ENCODE measurements at places on chromosomes 12 and 14. TPM values are rescaled to one million over a fixed set of nuclear protein-coding genes. Genes with fewer than 3 reads are reported as not detected.

WNT1 gene
- total RNA-seq, result not detected

C12orf60 gene
- total RNA-seq, result 2.3 TPM

ABCC9 gene
- total RNA-seq, result 45.6 TPM

CMTM5 gene
- total RNA-seq, result 75.3 TPM

MANSC4 gene
- not detected for total RNA-seq

CELA1 gene
- not detected for total RNA-seq

PPFIA2 gene
- total RNA-seq, result 29.5 TPM

FOXN4 gene
- total RNA-seq, result not detected

- DNase-seq, result no peak
Observed at GRCh38 chr12:94326727-94327126, 132.9 kb downstream of the CEP83 start.

- DNase-seq, result no peak
Observed at GRCh38 chr12:25054076-25054782, 105.3 kb upstream of the BCAT1 start.

DNA sequence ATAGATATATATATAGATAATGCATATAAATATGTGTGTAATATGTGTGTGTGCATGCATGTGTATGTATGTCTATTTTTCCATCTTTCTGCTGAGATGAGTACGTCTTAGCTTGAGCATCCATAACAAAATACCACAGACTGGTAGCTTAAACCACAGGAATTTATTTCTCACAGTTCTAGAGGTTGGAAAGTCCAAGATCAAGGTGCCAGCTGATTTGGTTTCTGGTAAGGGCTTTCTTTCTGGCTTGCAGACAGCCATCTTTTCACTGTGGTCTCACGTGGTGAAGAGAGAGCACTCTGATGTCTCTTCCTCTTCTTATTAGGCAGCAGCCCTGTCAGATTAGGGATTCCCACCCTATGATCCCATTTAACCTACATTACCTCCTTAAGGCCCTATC is 47.3 kb downstream of the ACSM4 start:
- no peak for DNase-seq

DNA sequence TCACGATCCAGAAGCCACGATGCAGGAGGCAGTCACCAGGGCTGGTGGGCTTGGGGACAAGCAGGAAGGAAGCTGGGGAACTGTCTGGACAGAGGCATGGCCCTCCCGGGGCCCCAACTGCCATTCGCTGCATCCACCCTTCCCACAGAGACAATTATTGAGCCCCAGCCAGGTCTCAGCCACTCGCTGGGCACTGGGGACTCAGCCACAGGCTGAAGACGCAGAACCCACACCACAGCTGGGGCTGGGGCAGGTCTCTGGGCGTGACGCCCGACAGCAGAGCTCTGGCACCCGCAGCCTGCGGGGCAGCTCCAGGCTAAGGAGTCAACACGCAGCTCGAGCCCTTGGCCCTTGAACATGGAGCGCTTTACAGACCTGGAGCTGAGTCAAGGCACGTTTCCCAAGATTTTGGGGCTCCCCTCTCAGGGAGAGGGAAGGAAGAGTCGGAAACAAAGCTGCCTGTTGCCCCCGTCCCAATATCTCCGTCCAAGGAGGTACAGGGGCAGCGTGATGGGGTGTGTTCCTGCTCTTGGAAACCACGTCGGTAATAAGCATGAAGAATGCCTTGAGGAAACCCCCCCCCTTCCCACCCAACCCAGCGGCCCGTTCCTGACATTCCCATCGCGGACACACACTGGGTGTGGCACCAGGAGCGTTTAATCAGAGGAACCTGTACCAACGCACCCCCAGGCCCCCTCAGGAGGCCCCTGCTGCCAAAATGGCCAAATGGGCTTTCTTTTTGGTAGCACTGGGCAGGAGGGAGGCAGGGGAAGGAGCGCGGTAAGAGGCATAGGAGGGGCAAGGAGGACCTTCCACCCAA is 6.7 kb downstream of the RIMBP2 start:
- no peak for DNase-seq

GRCh38 chr12:75489187-75489586 is 8.6 kb downstream of the GLIPR1 start:
- no peak for DNase-seq

DNA sequence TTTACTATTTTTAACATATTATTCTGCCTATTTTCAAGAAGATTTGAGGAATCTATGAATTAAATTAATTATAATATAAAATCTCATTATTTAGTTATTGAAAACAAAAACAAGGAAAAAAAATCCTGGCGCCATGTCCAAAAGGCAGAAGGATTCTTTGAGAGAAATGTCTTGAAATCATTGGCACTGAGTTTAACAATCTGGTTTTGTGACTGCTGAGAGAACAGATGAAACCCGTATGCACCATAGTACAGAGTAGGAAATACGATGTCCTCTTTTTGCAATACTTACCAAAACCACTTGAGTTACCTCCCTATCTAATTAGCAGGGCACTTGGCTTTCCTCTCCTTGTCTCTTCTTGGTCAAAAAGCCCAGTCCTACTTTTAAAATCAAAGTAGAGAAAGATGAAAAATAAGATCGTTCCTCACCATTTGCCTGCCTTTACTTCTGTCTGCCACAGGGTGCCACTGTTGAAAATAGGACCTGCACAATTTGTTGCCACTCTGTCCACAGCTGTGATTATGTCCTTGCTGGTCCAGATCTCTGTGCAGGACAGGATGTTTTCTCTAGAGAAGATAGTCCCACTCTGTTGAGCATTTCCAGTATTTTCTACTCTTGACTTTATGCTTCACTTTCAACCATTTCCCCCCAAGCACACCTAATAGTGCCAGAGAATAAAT is 179.7 kb downstream of the PDZRN4 start:
- no peak for DNase-seq

DNA sequence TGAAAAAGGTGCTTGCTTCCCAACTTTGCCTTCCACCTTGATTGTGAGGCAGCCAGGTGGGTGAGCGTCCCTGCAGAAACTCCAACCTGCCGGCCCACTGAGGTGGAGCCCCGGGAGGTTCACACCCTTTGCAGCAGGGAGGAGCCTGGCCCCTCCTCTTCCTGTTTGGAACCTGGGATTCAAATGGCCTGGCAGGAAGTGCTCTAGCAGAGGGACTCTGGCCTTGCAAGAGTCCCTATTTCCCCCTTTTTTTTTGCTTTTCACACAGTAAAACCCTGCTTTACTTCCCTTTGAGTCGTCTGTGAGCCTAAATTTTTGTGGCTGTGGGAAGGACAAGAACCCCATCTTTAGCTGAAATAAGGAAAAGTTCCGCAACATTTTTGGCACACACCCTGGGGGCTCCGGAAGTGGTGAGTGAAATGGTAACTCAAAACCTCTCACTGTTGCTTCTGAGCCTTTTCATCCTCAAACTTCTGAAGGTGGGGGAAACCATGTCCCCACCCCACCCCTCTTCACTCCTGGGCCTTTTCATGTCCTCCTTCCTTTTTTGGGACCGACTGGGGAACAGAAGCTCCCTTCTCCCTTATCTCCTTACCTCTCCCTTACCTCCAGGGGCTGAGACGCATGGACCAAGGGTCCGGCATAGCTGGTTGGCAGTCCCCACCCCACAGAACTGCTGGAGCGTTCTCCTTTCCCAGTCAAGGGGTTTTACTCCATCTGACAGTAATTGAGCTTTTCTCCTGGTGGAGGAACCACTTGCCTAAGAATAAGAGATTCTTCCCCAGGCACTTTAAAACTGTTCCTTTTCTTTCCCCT is 102.0 kb downstream of the KCNMB4 start:
- no peak for DNase-seq

- DNase-seq, result no peak
Observed at GRCh38 chr14:90095096-90095495, 33.3 kb downstream of the KCNK13 start.

GRCh38 chr12:67964456-67964855 is 24.8 kb upstream of the IFNG-AS1 start:
- DNase-seq, result no peak

DNA sequence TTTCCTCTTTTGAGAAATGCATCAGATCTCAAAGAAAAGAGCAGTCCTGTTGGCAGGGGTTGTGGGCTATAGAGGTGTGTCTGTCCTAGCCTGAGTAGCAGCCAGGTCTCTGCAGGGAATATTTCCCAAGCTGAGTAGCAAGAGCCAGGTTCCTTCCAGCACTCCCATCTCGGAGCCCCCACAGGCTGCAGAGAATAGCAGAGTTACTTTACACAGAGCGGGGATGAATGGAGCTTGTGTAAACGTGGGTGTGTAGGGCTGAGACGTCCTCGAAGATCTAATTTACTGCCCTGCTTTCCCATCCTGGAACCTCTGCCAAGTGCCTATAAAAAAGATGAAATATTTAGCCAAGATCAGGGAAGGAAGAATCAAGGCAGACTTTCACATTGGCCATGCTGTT is 156.6 kb downstream of the TSPAN9 start:
- no peak for DNase-seq

- DNase-seq, result no peak
Observed at GRCh38 chr14:77109656-77110055, 11.6 kb downstream of the CIPC start.

GRCh38 chr12:104974626-104975290 is 11.4 kb upstream of the NOPCHAP1 start:
- DNase-seq, result no peak

GRCh38 chr12:41509271-41510055 is 321.3 kb downstream of the PDZRN4 start:
- DNase-seq, result no peak
